ENCODE measurements at places on chromosomes 6 and 20. TPM values are rescaled to one million over a fixed set of nuclear protein-coding genes. Genes with fewer than 3 reads are reported as not detected.

KCNB1 gene
- total RNA-seq, result 2.2 TPM

CST9L gene
- total RNA-seq, result not detected

CLPSL1 gene
- not detected for total RNA-seq

SNAP91 gene
- total RNA-seq, result 0.30 TPM
